ENCODE measurements at places on chromosomes 12 and 14. TPM values are rescaled to one million over a fixed set of nuclear protein-coding genes. Genes with fewer than 3 reads are reported as not detected.

KRT2 gene
- not detected for total RNA-seq

SLC5A8 gene
- not detected for total RNA-seq

ZNF385A gene
- total RNA-seq: 7.3 TPM

OR6C2 gene
- not detected for total RNA-seq

USP15 gene
- total RNA-seq: 55.8 TPM

TMEM119 gene
- total RNA-seq: not detected

DDN gene
- total RNA-seq: 2.4 TPM

EXOC3L4 gene
- 0.29 TPM for total RNA-seq

ACSS3 gene
- 12.5 TPM for total RNA-seq

SIX6 gene
- not detected for total RNA-seq

GPR162 gene
- total RNA-seq: 2.7 TPM

SNX6 gene
- 40.2 TPM for total RNA-seq

ESPL1 gene
- total RNA-seq: 33.5 TPM

RPS6KL1 gene
- total RNA-seq: 6.9 TPM

PMEL gene
- 1.0 TPM for total RNA-seq

CCDC175 gene
- total RNA-seq: not detected

ACVRL1 gene
- 0.53 TPM for total RNA-seq

CLMN gene
- 14.7 TPM for total RNA-seq

LLPH gene
- 34.3 TPM for total RNA-seq

TCL1B gene
- total RNA-seq: not detected

GPX2 gene
- total RNA-seq: not detected

GYS2 gene
- total RNA-seq: not detected

PLBD1 gene
- not detected for total RNA-seq

KRT78 gene
- total RNA-seq: not detected

LRRC10 gene
- total RNA-seq: not detected

MYG1 gene
- total RNA-seq: 144 TPM

FAM90A1 gene
- 0.61 TPM for total RNA-seq

SLC6A15 gene
- total RNA-seq: 38.2 TPM

PTPN6 gene
- 0.88 TPM for total RNA-seq

SPX gene
- 2.4 TPM for total RNA-seq

MMP19 gene
- 3.9 TPM for total RNA-seq

ASCL1 gene
- not detected for total RNA-seq

IPO8 gene
- 27.2 TPM for total RNA-seq

NFATC4 gene
- total RNA-seq: 12.2 TPM

TROAP gene
- total RNA-seq: 70.7 TPM

ARID4A gene
- 5.1 TPM for total RNA-seq

TNFRSF1A gene
- total RNA-seq: 140 TPM

DBX2 gene
- total RNA-seq: not detected

RNASE3 gene
- not detected for total RNA-seq

OTOGL gene
- not detected for total RNA-seq

KLRG1 gene
- total RNA-seq: 1.1 TPM

Measured in A375 (cell line).